ENCODE measurements at places on chromosomes 6 and 20. TPM values are rescaled to one million over a fixed set of nuclear protein-coding genes. Genes with fewer than 3 reads are reported as not detected.

- DNase-seq, result no peak
Measured at GRCh38 chr6:166282394-166283032, 25.7 kb downstream of the PRR18 start.

- no peak for DNase-seq
Measured at GRCh38 chr6:161984713-161985112, 710.9 kb upstream of the AGPAT4 start.

DNA sequence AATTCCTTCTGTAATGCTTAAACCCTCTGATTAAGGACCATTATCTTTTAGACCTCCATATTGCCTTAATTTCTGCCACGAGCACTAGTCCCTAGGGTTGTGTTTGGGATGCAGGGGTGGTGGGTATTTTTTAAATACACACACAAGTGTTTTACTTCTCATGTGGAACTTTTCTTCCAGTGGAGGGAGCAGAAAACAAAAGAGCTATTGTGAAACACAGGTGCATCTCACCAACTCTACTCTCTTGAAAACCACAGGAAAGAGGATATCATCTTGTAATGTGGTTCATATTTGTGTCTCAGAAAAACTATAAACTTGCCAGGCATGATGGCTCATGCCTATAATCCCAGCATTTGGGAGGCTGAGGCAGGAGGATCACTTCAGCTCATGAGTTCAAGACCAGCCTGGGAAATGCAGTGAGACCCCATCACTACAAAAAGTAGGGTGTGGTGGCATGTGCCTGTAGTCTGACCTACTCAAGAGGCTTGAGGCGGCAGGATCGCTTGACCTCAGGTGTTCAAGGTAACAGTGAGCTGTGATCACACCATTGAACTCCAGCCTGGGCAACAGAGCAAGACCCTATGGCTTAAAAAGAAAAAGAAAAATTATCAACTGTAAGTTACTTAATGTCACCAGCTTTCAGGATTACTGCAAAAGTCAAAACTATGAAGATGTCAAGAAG, 37.3 kb downstream of the MRS2 start:
- no peak for DNase-seq

DNA sequence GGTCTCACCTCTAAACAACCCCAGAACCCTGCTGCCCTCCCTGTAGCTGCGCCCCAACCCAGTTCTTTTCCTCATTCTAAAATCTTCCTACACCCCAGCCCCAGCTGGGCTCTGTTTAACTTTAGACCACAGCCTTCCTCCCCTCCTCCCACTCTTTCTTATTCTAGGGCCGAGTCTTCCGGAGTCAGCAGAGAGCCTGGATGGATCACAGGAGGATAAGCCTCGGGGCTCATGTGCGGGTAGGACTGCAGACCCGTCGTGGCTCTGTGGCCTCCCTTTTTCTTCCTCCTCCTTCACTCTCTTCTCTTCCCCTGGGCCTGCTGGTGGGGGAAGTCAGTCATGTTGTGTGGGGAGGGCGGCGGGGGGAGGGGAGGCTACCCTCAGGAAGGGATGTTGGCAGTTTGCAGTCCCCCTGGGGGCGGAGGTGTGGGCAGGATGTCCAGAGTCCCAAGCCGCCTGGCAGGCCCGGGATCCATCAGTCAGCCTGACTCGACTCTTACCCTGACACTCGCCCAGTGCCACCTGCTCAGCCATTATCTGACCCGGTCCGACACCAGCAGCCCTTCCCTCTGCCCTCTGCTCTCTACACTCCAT, 8.1 kb downstream of the CAPN11 start:
- no peak for DNase-seq

KCNQ2 gene
- not detected for total RNA-seq

PCSK2 gene
- total RNA-seq, result not detected

All from glomerular endothelial cell (primary cell).